ENCODE measurements at places on chromosomes 1 and 21.

- H3K27me3 ChIP-seq, result no peaks in the 10 kb centered on the region
- H3K27ac ChIP-seq, result no peak overlapping the region
- H3K4me3 ChIP-seq, result no peak overlapping the region
- DNase-seq, result no peak
- no peaks in the 10 kb centered on the region for H3K4me1 ChIP-seq
- H3K36me3 ChIP-seq, result no peaks in the 10 kb centered on the region
Observed at GRCh38 chr21:15000081-15000480, 64.7 kb downstream of the NRIP1 start.

DNA sequence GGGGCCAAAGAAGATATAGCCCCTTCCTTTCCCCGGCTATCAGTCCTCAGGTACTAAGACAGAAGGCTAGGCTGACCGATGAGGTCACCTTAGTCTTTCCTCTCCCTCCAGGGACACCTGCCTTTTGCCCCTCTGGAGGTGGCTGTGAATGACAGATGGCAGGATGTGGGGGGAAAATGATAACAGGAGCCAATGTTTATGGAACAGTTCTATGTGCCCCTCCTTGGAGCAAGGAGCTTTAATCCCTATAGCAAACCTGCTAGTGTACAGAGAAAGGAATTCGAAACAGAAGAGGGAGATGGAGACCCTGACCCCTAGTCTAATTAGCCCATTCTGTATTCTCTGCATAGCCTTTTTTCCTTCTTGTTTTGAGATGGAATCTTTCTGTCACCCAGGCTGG is 28.1 kb downstream of the SERINC2 start:
- no peak overlapping the region for H3K4me3 ChIP-seq
- no peaks in the 10 kb centered on the region for H3K27me3 ChIP-seq
- DNase-seq, result no peak
- no peaks in the 10 kb centered on the region for H3K4me1 ChIP-seq
- no peak overlapping the region for H3K27ac ChIP-seq

GRCh38 chr21:39388038-39388810 is 39.3 kb upstream of the HMGN1 start:
- H3K4me1 ChIP-seq, result peaks cover 30% of the 10 kb centered on the region
- no peaks in the 10 kb centered on the region for H3K27me3 ChIP-seq
- H3K27ac ChIP-seq, result no peak overlapping the region
- peaks cover 27% of the 10 kb centered on the region for H3K36me3 ChIP-seq
- DNase-seq, result peak; percentile 86

DNA sequence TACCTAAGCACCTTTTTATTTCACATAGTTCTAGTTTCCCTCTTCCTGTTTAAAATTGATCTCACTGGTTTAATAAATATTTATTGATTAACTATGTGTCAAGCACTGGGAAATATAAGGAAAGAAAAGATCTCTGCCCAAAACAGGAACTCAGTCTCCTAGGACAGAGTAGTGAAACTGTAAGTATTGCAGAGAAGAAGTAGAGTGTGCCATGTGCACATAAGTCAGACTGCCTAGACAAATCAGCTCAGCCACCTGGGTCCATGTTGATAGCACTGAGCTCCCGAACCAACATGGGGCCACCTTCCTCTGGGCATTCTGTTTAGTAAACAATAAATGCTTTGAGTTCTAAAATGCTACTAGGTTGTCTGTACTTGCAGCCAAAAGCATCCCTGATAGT is 9.8 kb upstream of the SSX2IP start:
- no peaks in the 10 kb centered on the region for H3K4me1 ChIP-seq
- no peak overlapping the region for H3K27ac ChIP-seq
- H3K36me3 ChIP-seq, result no peaks in the 10 kb centered on the region

- H3K4me3 ChIP-seq, result no peak overlapping the region
- no peak for DNase-seq
- H3K4me1 ChIP-seq, result peaks cover 39% of the 10 kb centered on the region
- no peaks in the 10 kb centered on the region for H3K36me3 ChIP-seq
- H3K27me3 ChIP-seq, result no peaks in the 10 kb centered on the region
- no peak overlapping the region for H3K27ac ChIP-seq
Observed at GRCh38 chr1:9820521-9820920, 3.2 kb downstream of the CLSTN1 start.

GRCh38 chr1:66873111-66873510 is 51.5 kb downstream of the DNAI4 start:
- no peak for DNase-seq
- no peak overlapping the region for H3K27ac ChIP-seq
- H3K4me3 ChIP-seq, result no peak overlapping the region
- H3K27me3 ChIP-seq, result no peaks in the 10 kb centered on the region
- H3K4me1 ChIP-seq, result no peaks in the 10 kb centered on the region

- no peak overlapping the region for H3K27ac ChIP-seq
- DNase-seq, result no peak
- H3K4me3 ChIP-seq, result no peak overlapping the region
- H3K4me1 ChIP-seq, result no peaks in the 10 kb centered on the region
Observed at GRCh38 chr1:107942814-107943213, 22.2 kb downstream of the VAV3 start.

DNA sequence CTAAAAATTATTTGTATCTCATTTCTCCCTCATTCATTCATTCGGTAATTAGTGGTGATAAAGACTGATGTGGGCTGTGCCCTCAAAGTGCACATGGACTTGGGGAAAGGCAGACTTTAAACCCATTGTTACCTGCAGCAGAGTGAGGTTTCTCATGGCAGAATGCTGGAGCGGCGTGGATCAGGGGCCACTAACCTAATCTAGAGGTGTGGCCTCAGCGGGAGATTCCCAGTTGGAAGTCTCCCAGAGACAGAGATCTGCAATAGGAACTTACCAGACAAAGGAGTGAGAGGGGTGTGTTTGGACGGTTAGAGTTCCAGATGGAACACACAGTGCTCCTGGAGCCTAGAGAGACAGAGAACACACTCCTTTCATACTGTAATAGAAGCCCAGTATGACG is 73.5 kb downstream of the VPS26C start:
- no peaks in the 10 kb centered on the region for H3K4me1 ChIP-seq
- H3K27me3 ChIP-seq, result no peaks in the 10 kb centered on the region
- H3K36me3 ChIP-seq, result peaks cover 72% of the 10 kb centered on the region
- H3K4me3 ChIP-seq, result no peak overlapping the region

GRCh38 chr1:201489643-201490261 is 17.2 kb downstream of the CSRP1 start:
- H3K4me3 ChIP-seq, result no peak overlapping the region
- no peak for DNase-seq
- no peaks in the 10 kb centered on the region for H3K4me1 ChIP-seq

- no peaks in the 10 kb centered on the region for H3K4me1 ChIP-seq
- no peaks in the 10 kb centered on the region for H3K36me3 ChIP-seq
- DNase-seq, result no peak
- no peak overlapping the region for H3K4me3 ChIP-seq
Observed at GRCh38 chr1:6273380-6273891, 12.5 kb upstream of the GPR153 start.

- H3K4me1 ChIP-seq, result peaks cover 58% of the 10 kb centered on the region
- H3K27ac ChIP-seq, result no peak overlapping the region
- DNase-seq, result no peak
- H3K36me3 ChIP-seq, result peaks cover 15% of the 10 kb centered on the region
- H3K4me3 ChIP-seq, result no peak overlapping the region
Observed at GRCh38 chr1:117616356-117616755, 10.5 kb downstream of the TENT5C start.

DNA sequence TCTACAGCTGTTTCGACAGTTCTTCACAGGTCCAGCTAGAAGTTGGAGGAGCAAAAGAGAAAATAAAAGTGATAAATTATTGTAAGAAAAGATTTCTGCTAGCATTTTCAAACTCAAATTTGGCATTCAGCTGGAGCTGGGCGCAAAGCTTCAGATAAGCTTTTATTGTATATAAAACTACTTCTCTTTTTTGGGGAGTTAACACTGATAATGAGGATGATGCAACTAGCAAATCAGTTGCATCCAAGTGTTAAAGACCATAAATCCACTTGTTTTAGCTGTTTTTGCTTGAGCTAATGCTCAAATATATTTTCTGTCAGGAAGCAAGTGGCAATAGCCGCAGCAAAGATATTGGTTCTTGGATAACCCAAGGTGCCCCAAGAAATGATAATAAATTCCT is 127.1 kb upstream of the PKN2 start:
- H3K4me3 ChIP-seq, result no peak overlapping the region
- DNase-seq, result no peak
- no peaks in the 10 kb centered on the region for H3K4me1 ChIP-seq
- H3K27ac ChIP-seq, result no peak overlapping the region

DNA sequence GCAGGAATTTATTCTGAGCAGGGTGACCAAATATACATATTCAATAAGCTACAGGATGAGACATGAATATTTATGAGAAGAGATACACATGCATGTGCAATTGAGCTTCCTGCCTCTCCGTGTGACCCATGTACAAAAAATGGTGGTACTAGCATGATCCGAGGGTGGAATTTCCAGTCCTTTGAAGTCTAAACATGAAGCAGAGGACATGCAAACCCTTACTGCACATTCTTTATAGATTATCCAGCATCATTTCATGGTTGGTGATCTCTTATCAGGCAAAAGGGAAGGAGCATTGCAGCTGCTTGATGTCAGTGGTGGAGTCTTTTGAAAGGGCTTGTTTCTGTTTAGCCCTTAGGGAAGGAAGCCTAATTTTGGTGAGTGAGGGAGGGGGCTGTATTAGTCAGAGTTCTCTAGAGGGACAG is 448.6 kb downstream of the SETD4 start:
- H3K4me3 ChIP-seq, result no peak overlapping the region
- no peaks in the 10 kb centered on the region for H3K36me3 ChIP-seq
- DNase-seq, result no peak
- H3K27me3 ChIP-seq, result no peaks in the 10 kb centered on the region
- H3K27ac ChIP-seq, result no peak overlapping the region

DNA sequence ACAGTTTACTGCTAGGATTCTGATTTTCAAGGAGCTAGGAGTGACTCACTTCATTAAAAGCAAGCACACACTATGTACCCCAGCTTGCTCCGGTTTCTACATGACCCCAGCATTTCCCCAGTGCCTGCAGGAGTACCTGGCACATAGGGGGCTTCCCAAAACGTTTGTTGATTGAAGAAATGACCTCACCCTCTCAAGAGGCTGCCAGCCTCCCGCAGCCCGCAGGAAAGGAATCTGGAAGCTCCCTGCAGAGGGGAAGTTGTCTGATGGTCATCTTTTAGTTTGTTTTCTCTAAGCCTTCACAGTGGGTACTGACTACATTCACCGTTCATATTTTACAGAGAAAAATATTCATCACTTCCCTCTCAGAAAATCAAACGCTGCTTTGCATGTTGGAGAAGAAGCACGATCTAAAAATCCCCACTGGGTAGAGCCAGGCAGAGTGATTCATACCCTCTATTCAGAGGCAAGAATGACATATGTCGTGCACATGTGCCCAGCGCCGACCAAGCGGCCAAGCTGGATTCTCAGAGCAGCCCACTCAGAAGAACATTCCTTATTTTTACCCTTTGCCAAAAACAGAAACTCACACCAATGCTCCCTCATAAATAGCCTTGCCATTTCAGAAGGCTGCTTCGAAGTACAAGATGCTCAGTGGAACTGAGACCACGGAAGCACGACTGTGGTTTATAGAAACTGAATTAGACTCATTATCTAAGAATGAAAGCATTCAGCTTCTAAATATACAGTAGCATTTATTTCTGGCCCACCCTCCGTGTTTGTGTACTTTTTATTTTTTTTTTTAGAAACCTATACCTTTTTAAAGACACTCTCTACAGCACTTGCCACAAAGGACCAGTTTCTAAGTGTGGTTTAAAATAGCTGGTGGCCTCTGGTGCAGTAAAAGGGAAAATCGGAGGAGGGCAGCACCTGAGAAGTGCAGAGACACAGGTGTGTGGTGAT is 143.2 kb downstream of the MIS18A start:
- H3K27me3 ChIP-seq, result no peaks in the 10 kb centered on the region
- H3K36me3 ChIP-seq, result no peaks in the 10 kb centered on the region
- no peak overlapping the region for H3K4me3 ChIP-seq
- H3K27ac ChIP-seq, result no peak overlapping the region
- H3K4me1 ChIP-seq, result no peaks in the 10 kb centered on the region

DNA sequence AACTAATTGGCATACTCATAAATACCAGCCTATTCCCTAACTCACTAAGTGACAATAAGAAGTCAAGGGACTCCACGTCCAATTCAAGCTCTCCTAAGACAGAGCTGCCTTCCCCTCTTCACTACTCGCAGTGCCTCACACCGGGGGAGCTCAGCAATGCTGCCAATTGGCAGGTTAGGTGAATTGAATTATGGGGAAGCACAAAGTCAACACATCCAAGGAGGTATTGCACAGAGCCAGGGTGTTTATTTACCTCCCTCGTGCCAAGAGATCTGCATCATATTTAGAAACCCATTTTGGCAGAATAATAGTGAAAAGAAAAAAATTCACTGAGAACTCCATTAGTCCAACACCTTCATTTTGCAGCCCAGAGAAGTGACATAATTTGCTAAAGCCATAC is 20.4 kb upstream of the TNR start:
- no peak overlapping the region for H3K27ac ChIP-seq
- H3K36me3 ChIP-seq, result no peaks in the 10 kb centered on the region
- H3K27me3 ChIP-seq, result no peaks in the 10 kb centered on the region
- H3K4me1 ChIP-seq, result no peaks in the 10 kb centered on the region
- no peak for DNase-seq

GRCh38 chr1:111891566-111891965 is 97.9 kb downstream of the KCND3 start:
- no peaks in the 10 kb centered on the region for H3K36me3 ChIP-seq
- DNase-seq, result no peak

- H3K27me3 ChIP-seq, result no peaks in the 10 kb centered on the region
- H3K4me3 ChIP-seq, result no peak overlapping the region
- H3K4me1 ChIP-seq, result peaks cover 11% of the 10 kb centered on the region
- H3K27ac ChIP-seq, result no peak overlapping the region
- H3K36me3 ChIP-seq, result no peaks in the 10 kb centered on the region
Observed at GRCh38 chr1:181129771-181130606, 41.5 kb downstream of the IER5 start.

DNA sequence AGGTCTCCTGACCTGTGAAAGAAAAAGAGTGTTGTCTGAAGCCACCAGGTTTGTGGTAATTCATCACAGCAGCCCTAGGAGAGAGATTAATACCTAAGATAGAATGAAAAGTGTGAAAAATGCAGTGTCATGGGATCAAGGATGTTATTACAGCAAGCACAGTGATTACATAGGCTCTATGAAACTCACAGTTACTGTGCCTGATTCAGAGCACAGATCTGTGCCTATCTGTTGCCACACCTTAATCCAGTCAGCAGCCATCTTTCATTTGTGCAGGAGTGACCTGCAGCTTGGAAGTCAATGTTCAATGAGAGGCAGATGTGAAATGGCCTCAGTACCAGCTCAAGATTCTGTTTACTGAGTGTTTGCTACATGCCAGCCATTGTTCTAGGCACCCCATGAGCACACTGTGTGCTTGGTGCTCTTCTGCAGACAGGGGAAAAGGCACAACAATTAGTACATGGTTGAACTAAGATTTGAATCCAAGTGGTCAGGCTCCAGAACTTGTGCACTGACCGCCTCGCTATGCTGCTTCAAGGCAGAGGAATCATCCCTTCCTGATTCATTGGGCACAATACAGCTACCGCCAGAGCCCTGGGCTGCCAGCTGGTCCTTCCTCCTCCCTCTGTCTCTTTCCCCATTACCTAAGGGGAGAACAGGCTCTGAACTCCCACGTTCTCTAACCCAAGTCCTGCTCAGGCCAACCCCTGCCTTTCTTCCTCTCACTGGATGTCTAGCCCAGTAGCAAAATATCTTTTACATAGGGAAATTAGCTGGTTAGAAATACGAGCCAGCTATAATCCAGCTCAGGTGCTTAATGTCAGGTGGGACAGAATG is 56.3 kb upstream of the NEK2 start:
- H3K36me3 ChIP-seq, result no peaks in the 10 kb centered on the region
- H3K27ac ChIP-seq, result no peak overlapping the region
- H3K4me3 ChIP-seq, result no peak overlapping the region
- DNase-seq, result no peak

GRCh38 chr21:46443910-46444309 is 14.8 kb upstream of the DIP2A start:
- H3K27ac ChIP-seq, result no peak overlapping the region
- H3K4me1 ChIP-seq, result no peaks in the 10 kb centered on the region
- H3K36me3 ChIP-seq, result peaks cover 53% of the 10 kb centered on the region
- H3K27me3 ChIP-seq, result no peaks in the 10 kb centered on the region
